K562 (cell line): ENCODE measurements at places on chromosomes 1 and 21.

DNA sequence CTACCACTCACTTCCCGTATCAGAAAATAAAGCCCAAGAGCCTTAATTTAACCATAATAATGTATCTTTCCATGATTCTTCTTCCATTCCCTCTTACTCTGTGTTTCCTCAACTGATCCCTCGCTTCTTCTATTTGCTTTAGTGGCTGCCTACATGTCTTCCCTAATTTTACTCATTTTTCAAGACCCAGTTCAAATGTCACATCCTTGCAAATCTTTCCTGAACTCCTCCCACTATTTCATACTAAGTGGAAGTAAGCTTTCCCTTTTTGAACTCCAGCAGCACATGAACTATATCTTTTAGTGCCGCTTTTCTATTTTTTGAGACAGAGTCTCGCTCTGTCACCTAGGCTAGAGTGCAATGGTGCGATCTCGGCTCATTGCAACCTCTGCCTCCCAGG lies 3.8 kb upstream of the NFYC start:
- DNase-seq: no peak

- no peak for DNase-seq
Observed at GRCh38 chr1:225466848-225467192, 39.0 kb upstream of the LBR start.

GRCh38 chr1:160076295-160076694 lies 5.0 kb upstream of the KCNJ9 start:
- no peak for DNase-seq

DNA sequence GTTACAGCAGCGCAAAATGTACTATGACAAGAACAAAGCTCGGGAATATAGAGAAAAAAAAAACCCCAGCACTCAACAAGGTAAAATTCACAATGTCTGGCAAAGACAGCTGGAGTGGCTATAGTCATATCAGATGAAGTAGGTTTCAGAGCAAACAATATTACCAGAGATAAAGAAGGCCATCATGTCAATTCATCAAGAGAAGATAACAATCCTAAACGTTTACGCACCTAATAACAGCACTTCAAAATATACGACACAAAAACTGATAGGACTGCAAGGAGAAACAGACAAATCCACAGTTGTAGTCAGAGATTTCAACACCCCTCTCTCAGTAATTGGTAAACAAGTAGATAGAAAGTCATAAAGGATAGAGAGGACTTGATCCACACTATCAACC lies 455.2 kb downstream of the PTPRU start:
- DNase-seq: no peak

DNA sequence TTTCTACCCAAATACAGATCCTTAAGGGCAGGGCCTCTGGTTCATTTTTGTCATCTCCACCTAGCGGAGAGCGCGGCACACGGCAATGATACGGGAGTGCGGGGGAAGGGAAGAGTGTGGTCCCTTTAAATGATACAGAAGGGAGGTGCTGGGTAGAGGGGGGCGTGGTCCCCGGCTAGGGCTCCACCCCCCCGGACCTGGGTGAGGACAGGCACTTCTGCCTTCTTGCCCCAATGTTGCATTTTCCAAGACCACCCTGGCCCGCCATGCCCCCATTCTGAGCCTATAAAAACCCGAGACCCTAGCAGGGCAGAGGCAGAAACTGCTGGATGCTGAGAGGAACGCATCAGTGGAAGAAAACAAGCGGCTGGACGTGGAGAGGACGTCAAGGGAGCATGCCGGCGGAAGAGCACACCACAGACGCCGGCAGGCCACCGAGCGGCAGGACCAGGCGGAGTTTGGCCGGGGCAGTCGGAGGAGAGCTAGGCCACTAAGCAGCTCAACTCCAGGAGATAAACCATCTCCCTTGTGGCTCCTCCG lies 30.0 kb downstream of the LRRC3 start:
- DNase-seq: peak; percentile 56
